ENCODE measurements at places on chromosomes 5 and 9.

- no peak for DNase-seq
Observed at GRCh38 chr5:93352186-93352585, 228.8 kb downstream of the NR2F1-AS1 start.

DNA sequence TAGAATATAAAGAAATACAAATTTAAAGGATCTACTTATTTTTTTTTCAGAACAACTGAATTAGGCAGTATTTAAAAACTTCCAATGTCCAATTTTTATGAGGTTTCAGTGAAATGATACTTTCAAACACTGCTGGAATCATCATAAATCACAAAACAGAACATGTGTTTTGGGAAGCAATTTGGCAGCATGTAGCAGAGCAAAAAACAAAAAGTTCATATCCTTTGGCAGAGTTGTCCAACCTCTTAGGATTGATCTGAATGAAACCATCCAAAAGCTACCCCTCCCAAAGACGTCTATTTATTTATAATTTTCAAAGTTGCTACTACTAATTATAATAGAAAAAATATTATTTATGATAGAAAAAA, 192.4 kb upstream of the PUM3 start:
- DNase-seq: no peak

DNA sequence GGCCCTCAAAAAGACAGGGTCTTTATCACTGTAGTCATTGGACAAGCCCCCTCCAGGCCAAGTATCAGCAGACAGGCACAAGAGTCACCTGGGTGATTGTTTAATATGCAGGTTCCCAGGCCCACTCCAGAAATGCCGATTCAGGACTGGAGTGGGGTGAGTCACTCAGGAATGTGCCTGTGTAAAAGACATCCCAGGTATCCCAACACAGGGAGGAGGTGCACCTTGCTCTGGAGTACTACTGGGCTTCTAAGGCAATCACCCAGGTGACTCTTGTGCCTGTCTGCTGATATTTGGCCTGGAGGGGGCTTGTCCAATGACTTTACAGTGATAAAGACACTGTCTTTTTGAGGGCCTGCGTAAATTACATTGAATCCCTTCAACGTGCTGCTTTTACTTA, 40.6 kb downstream of the ACTL7B start:
- no peak for DNase-seq

DNA sequence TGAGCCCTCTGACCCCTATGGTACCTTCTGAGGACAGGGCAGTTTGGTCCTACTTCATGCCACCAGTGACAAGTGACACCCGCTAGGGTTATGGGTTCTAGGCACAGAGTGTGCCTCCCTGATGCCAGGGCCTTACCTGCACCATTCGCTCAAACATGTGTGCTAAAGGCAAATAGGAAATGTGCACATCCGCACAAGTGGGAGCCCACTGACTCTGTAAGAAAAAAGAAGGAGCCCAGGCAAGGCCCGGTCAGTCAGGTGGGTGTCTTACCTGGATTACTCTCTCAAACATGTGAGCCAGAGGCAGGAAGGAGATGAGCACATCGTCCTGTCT, 29.1 kb upstream of the MEIKIN start:
- DNase-seq: no peak

GRCh38 chr5:120507197-120507596, 43.1 kb downstream of the PRR16 start:
- no peak for DNase-seq

GRCh38 chr9:89757776-89758528, 153.1 kb downstream of the GADD45G start:
- no peak for DNase-seq

DNA sequence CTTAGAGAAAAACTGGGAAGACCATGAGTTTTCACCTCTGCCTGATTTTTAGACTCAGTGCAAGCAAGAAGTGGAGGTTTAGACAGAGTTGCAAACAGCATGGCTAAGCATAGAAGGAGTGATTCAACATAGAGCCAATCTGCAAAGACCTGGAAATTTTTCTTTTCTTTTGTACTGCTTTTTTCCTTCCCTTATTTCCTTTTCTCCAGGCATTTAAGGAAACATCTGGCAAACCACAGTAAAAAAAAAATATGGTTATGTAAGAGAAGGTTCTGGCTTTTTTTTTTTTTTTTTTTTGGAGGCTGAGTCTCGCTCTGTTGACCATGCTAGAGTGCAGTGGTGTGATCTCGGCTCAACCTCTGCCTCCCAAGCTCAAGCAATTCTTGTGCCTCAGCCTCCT, 16.6 kb upstream of the DCAF12 start:
- DNase-seq: no peak

DNA sequence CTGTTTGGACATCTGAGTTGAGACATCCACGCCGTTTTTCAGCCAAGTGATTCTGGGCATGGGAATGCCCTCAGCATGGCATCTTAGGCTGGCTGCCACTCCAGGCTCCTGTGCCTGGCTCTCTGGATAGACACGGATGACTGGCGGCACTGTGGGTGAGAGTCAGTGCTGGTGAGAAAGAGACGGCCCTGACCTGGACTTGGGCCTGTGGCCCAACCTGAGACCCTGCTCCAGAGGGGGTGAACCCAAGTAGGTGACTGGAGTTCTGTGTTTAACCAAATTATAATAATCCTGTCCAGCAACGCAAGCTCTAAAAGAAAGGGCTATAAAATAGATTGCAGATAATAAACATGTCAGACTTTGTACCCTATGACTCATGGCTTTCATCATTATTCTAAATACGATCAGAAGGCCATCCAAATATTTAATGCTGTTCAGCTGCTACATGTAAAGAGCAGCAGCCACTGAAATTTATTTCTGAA, 173.9 kb downstream of the HSPA4 start:
- DNase-seq: no peak

- no peak for DNase-seq
Observed at GRCh38 chr9:19243366-19244033, 13.0 kb downstream of the DENND4C start.

- DNase-seq: no peak
Observed at GRCh38 chr5:57476601-57477056, 6.0 kb downstream of the ACTBL2 start.

DNA sequence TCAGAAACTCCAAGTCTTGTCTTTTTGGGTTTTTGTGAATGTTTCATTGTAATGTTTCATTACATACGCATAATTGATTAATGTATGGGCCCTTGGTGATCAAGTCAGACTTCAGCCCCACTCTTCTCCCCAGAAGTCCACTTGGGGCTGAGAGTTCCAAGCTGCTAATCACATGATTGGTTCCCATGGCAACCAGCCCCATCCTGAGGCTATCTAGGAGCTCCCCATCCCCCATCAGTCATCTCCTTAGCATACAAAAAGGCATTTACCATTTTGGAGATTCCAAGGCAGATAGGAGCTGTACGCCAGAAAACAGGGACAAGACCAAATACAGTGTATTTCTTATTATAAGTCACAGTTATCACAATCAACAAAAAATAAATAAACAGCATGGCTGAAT, 22.9 kb upstream of the SYK start:
- no peak for DNase-seq

DNA sequence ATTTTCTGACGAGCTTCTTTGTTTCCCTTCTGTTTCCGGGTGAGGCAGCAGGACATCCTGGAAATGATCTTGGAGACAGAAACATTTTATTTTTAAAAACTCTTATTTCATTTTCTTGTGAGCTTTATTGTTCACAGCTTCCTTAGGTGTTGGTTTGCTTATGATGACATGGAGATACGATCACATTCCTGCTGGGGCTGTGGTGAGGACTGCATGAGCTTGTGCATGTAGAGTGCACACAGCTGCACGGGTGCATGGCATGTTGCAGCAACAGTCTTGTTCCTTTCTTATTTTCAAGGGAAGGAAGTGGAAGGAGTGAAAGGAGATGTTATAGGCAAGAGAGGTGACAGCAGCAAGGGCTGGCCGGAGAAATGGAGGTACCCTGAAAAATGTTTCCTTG, 1.2 kb downstream of the BTNL8 start:
- DNase-seq: no peak

DNA sequence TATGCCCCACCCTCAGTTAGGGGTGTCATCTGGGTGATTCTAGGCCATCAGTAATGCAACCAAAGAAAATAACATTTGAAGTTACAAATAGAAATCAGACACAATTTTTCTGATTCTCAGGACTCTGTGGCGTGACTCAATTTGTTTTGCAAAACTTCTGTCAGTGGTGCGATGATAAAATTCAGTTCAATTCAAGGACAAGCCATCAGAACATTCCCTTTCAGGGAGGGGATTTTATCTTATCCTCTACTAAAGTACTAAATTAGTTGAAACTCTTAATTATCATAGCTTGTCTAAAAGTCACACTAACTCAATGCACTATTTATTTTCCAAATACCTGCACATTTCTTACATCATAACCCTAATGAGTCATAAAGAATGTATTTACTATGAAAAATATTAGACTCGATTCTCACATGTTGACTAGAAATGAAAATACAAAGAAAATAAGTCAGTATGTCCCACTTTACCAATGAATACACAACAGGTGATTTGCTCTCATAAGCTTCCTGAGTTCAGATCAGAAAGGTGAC, 28.2 kb downstream of the HTR4 start:
- no peak for DNase-seq

- no peak for DNase-seq
Observed at GRCh38 chr5:5318426-5319190, 103.9 kb upstream of the ICE1 start.

GRCh38 chr9:136117291-136117915, 1.3 kb downstream of the TMEM250 start:
- DNase-seq: peak; percentile 52

- DNase-seq: no peak
Observed at GRCh38 chr5:109655841-109656240, 33.9 kb upstream of the MAN2A1 start.

- no peak for DNase-seq
Observed at GRCh38 chr5:154713615-154714125, 41.5 kb upstream of the LARP1 start.

- no peak for DNase-seq
Observed at GRCh38 chr5:5270958-5271785, 131.0 kb downstream of the ADAMTS16 start.

GRCh38 chr9:8809741-8810140, 1010.2 kb upstream of the DMAC1 start:
- DNase-seq: no peak

DNA sequence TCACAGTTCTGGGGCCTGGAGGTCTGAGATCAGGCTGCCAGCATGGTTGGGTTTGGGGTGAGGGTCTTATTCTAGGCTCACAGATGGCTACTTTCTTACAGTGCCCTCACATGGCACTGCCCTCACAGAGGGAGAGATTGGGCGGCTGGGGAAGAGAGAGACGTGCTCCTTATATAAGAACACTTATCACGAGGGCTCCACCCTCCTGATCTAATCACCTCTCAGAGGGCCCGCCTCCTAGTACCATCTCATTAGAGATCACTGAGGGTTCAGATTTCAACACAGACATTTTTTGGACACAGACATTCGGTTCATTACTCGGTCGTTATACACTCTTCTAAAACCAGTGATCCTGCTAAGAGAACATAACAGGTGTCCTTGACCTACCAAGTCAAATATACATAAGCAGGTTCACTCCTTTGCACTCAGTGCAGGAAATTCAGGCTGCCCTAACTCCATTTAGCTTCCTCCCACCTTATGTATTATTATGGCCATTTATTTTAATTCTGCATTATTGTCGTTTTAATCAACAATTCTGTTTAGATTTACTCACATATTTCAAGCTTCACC, 121.7 kb downstream of the ICE1 start:
- DNase-seq: no peak

- DNase-seq: peak; percentile 65
Observed at GRCh38 chr9:75027187-75028107, 646 bp downstream of the CARNMT1 start.

DNA sequence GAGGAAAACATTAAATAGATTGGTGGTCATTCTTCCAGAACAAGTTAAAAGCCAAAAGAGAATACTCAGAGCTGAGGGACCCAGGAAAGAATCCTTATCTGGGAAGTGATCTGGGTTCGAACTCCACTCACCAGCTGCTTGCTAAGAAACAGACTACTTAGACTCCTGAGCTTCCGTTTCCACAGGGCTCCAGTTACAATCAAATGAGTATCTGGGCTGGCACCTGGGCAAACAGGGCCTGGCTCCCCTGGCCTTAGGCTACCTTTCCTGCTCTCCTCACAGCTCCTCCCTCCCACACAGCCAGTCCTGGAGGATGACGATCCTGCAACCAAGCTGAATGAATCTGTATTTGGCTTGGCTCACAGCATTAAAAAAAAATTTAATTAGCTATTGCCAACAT, 2.5 kb downstream of the MAPK9 start:
- DNase-seq: no peak

GRCh38 chr5:14143841-14144585, 871 bp downstream of the TRIO start:
- no peak for DNase-seq

DNA sequence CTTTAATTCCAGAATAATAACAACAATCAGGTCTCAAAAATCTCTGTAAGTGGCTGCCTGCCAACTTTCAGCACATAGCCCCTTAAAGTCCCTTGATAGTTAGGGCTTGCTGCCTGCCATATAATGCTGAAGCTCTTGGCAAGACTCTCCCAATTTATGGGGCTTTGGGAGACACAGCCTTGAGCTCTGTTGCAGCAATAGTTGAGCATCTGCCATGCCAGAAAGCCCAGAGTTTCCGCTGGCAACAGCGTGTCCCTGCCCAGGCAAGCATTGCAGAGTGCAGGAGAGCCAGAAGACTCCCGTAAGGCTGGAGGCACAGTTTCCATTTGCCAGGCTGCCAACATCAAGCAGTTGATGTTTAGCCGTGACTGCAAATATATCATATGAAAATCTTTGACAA, 678.5 kb upstream of the NUDT12 start:
- DNase-seq: no peak

GRCh38 chr5:53323511-53323910, 156.9 kb upstream of the FST start:
- DNase-seq: no peak

DNA sequence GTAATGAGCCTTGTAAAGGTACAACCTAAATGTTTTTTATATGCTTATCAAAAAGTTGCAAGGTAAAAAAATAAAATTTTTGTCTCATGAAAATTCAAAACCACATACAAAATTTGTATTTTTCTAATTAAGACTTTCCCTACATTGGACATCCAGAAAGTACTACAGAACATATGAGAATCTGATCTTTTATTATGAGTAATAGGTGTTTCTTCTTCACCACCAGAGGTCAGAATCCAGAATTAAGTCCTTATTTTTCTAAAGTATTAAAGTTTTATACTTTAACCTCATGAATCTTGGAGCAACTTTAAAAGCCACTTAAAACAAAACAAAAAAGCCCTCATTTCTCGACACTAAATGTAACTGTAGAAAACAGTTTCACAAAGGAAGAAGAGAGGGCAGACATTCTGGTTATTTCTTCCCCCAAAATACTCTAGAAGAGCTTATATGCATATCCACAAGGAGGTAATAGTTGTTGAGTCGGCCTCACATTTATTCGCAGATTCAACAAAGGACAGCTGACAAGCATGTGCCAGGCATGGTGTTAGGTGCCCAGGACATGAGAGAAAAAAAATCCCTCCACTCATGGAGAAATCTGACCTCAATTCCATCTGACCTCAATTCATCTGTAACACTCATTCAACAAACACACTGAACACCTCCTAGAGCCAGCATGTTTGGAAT, 69.3 kb downstream of the MLLT3 start:
- peak; percentile 37 for DNase-seq
